ENCODE measurements at places on chromosomes 16 and 17.
A peak's percentile ranks its signal among the peaks of the same experiment; 100 is the strongest.

DNA sequence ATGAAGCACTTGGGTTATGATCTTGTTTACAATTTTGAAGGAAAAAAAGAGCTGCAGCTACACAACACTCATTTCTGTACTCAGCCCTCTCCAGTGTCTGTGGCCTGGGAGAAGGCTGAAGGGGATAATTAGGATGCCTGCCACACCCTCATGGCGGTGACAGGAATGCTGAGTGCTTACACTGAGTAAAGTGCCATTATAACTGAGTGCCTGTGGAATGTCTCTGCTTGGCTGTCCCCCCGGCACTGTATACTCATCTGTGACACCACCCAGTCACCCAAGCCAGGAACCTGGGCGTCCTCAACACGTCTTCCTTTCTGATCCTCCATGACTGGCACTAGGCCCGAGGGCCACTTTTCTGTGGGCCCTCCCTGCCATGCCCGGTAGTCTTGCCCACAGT, 3.5 kb upstream of the MRPL38 start:
- DNase-seq, result no peak

DNA sequence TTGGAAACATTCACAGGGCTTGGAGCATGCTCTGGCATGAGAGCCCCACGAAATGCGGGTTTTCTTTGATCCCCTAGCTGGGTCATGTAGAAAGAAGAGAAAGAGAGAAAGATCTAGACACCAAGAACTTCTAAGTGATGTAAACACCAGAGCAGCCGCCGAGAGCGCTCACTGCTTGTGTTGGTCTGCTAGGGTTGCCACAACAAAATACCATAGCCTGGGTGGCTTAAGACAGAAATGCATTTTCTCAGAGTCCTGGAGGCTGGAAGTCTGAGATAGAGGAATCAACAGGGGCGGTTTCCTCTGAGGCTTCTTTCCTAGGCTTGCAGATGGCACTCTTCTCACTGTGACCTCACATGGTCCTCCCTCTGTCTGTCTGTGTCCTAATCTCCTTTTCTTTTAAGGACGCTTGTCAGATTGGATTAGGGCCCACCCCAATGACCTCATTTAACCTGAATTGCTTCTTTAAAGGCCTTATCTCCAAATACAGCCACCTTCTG, 139.5 kb downstream of the CYLD start:
- DNase-seq, result no peak

GRCh38 chr17:44233582-44233981, 14.1 kb upstream of the UBTF start:
- no peak for DNase-seq

DNA sequence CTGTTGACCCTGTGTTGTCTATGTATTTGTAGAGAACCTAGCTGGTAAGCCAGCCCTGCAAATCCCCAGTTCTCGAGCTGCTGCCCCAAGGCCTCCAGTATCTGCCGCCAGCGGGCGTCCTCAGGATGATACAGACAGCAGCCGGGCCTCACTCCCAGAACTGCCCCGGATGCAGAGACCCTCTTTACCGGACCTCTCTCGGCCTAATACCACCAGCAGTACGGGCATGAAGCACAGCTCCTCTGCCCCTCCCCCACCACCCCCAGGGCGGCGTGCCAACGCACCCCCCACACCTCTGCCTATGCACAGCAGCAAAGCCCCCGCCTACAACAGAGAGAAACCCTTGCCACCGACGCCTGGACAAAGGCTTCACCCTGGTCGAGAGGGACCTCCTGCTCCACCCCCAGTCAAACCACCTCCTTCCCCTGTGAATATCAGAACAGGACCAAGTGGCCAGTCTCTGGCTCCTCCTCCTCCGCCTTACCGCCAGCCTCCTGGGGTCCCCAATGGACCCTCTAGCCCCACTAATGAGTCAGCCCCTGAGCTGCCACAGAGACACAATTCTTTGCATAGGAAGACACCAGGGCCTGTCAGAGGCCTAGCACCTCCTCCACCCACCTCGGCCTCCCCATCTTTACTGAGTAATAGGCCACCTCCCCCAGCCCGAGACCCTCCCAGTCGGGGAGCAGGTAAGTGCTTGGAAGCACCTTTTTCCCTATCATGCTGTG, 23.1 kb upstream of the CDC6 start:
- DNase-seq, result peak; percentile 44

- no peak for DNase-seq
These were observed 15.4 kb downstream of the C17orf78 start for GRCh38 chr17:37391146-37391545.

DNA sequence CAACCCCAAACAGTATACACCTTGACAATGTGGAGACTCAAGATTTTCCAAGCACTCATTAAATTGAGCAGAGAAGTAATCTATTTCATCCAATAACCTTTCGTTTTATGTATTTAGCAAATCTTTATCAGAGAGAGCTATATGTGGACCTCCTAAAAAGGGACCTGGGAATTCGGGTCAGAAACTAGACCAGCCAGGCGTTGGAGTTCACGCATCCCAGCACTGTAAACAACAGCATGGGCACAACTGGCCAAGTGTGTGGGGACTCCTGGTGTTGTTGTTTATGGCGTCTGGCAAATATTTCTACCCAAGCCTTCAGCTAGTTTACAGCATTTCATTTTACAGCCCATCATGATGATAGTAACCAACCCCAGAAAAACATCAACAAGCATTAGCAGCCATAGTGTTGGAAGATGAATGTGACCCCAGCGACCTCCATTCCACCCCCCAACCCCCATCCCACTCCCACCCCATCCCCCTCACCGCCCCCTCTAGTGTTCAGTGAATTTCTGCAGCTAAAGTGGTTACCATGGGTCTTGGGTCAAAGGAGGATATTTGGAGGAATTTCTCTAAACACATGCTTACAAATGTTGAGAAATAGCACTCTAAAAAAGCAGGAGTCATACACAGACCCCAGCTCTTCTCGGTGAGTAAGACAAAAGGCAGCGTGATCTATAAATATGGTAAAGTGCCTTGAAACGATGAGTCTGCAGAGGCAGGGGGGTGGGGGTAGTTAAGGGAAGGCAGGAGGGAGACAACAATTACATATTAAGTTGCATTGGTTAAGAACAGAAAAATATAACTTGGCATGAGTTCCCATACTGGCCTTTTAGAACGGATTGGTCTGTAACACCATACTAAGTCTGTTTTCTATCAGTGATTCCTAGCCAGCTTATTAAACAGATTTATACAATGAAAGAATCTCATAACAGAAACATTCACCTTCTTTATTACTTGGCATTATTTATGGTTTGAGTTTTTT, 91.4 kb upstream of the TBX2 start:
- no peak for DNase-seq

GRCh38 chr17:21360048-21360447, 16.1 kb upstream of the KCNJ12 start:
- DNase-seq, result no peak

DNA sequence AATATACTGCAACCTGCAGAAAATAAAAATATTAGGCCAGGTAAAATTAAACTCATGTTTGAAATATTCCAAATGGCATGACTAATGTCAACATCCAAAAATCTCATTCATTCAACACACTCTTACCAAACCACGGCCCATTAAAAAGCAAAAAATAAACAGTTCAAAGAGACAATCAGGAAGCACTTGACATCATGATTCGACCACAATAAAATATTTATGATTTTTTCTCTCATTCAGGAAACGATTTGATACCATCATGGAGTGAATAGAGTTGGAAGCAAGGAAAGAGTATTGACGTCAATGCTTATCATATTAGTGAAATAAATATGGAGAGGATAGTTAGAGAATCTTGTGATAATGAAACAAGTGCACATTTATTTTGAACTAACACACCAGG, 354.1 kb downstream of the KCNJ2 start:
- no peak for DNase-seq

- no peak for DNase-seq
These were observed 210.7 kb downstream of the STX8 start for GRCh38 chr17:9364837-9365430.

GRCh38 chr16:8631818-8632465, 10.4 kb downstream of the METTL22 start:
- no peak for DNase-seq

DNA sequence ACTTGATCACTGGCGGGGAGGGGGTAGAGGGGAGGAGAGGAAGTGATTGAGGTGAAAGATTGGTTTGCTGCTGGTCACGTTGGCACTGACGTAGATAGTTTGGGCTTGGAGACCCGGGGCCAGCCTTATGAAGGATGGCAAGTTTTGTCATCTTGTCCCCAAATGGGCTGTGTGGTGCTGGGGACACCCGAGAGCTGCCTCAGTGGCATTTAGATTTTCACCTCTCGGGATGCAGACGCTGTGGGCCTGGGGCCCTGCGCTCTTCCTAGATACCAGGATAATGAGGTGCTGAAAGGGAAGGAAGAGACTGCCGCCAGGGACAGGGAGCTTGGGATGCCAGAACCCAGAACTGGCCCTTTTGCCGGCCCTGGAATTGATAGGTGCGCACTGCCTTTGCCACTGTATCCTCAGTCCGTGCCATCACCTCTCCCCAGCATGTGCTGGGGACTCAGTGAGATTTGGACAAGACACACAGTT, 1.4 kb upstream of the SOCS3 start:
- DNase-seq, result no peak

GRCh38 chr16:84308120-84308519, 13.4 kb downstream of the WFDC1 start:
- no peak for DNase-seq

DNA sequence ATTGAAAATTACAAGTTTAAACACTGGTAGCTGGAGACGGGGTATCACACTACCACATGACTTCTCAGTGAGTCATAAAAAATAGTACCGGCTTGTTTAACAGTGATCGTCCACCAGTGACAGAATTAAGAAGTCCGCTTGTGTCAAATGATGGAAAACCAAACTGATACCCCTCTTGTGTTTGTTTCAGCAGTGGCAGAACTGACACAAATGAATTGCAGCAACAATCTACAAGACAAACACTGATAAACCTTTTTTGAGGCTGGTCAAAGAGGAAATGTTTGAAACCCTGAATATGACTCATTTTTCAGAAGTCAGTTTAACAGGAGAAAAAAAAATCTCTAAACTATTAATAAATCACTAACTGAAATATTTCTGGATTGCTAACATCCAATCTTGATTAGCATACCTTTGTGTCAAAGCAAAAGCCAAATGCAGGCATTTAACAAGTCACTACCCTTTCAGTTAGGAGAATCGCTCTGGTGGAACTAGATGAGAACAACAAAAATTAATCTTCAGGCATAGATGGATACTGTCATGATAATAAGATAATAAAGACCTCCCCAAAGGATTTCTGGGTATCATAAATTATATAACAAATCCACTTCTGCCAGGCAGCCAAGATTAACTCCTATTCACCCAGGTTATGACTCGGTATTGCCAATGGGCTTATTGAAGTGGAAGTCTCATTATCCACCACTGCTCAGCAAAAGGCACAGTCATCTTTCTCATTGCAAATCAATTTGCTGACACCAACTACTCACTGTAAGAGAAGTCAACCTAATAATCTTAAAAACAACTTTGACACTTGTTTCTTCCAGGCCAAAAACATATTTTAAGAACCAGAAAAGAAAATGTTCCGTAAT, 20.8 kb downstream of the DCUN1D3 start:
- DNase-seq, result no peak
